ENCODE measurements at places on chromosomes 7 and 10.

DNA sequence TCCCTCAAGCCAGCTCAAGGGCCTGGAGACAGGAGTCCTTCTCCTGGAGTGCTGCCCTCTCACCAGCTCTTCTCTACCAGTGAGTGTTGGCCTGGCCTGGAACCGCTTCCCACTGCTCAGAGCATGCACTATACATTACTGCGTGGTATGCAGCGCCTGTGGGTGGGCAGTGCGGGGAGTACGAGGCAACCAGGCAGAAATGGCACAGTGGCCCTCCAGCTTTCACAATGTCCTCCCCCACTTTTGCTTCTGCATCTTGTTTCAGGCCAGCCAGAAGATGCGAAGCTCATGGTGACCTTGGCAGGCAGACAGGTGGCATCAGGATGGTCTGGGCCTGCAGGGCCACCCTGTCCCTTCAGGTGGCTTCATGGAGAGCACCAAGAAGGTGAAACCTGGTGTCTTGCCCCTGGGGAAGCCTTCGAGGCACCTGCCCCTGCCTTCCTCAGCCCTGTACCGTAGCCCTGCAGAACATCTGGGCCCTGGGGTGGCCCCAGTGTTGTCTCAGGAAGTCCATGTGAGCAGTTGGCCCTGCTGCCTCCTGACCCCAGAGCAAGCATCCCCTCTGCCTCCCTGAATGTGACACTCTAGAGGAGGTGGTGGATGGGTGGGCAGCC is 35.8 kb downstream of the RASGEF1A start:
- DNase-seq = no peak

GRCh38 chr7:131931370-131931769 is 374.9 kb upstream of the PODXL start:
- no peak for DNase-seq

DNA sequence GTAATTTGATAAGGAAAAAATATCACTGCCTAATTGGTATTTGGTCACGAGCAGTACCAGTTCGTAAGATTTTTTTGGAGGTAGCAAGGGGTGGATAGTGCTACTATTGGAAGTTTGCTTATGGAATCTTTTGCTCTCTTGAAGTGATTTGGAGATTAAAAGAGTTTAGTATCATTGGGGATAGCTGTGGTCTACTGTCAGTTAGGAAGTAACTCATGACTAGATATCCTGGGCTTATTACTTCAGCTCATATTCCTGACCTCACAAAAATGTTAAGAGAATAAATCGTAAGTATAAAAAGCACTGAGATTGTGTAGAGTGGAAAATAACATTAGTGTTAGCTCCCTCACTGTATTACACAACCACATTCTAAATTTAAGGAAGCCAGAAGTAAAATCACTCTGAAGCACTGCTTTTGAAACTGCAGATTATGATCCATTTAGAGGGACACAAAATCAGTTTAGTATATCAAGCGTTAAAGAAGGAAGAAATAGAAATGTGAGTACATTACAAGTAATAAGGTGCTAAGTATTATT is 22.6 kb downstream of the SGPL1 start:
- no peak for DNase-seq

DNA sequence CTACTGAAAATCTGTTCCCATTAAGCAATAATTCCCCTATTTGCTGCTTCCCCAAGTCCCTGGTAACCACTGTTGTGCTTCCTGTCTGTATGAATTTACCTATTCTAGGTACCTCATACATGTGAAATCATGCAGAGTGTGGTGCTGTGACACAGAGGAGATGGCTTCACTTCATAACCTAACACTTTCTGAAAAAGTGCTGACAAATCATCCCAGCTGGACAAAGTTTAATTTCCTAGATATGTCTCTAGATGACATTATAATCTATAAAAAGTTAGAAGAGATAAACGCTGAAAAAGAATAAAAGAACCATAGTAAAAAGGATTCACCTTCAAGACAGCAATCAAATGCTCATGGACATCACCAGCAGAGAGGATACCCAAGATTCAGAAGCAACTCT is 277.9 kb downstream of the SKIDA1 start:
- no peak for DNase-seq

- DNase-seq = no peak
Measured at GRCh38 chr10:116316503-116316902, 7.7 kb upstream of the CCDC172 start.

GRCh38 chr7:2124604-2125345 is 108.0 kb downstream of the MAD1L1 start:
- DNase-seq = no peak
